ENCODE measurements at places on chromosomes 7 and 10.
A peak's percentile ranks its signal among the peaks of the same experiment; 100 is the strongest.

- DNase-seq: no peak
Measured at GRCh38 chr10:85047170-85047834, 718.9 kb downstream of the CCSER2 start.

- DNase-seq: no peak
Measured at GRCh38 chr10:69955211-69955805, 97.3 kb upstream of the MACROH2A2 start.

DNA sequence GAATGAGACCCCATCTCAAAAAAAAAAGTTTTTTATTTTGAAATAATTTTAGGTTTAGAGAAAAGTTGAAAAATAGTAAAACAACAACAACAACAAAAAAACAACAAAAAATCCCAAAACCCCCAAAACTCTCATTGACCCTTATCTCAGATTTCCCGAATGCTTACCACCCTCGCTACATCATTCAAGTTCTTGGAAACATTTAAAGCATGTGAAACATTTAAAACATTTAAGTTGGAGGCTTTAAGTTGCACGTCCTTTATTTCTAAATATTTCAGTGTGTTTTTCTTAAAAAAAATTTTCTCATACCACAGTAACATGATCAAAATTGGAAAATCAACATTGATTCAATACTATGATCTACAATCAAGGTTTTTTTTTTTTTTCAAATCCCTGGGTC lies 382 bp upstream of the ARMS2 start:
- DNase-seq: no peak

DNA sequence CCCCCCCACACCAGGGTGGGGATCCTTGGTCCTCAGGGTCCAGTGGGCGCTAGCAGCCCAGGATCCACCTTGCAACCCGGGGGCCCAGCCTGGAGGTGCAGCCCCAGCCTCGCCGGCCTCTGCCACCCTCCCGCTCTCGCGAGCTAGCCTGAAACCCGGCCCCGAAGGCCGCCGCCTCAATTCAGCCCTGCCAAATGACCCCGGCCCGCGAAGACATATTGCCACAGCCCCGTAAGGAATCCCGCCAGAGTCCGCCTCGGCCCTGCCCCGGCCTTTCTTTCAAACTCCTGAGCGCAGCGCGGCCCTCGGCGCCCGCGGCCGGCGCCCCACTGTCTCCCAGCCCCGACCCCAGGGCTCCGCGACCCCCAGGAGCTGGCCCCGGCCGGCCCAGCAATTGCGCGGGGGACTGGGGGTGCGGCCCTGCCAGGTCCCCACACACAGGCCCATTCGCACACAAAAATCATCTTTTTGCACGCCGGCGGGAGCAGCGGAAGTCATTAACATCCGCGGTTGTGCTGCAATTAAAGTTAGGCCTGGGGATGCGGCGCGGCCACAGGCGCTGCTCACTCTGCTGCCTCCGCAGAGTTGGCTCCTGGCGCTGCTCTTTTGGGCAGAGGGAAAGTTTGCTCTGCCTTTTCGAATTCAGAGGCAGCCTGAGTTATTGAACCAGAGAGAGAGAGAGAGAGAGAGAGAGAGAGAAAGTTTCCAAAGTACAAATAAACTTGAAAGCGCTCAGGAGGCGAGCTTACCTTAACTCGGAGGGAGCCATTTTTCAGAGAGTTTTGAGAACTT lies 4.0 kb downstream of the HOXA5 start:
- DNase-seq: no peak

- DNase-seq: no peak
Measured at GRCh38 chr7:101165958-101166647, 734 bp upstream of the VGF start.

DNA sequence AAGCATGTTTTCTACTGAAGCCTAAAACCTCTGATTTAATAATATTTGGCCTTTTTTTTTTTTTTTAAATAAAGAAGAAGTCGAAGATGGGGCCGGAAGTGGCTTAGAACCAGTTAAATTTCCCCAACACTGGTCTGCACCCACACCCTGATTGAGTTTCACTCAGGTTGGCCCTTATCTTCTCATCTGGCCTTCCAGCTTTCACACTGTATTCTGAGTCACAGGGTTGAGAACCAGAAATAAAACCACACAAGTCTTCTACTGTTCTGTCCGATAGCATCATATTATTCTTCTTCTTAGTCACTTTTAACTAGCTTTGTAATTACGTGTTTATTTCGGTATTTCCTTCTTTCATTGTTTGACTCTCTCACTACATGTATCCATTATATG lies 9.9 kb downstream of the ZNF365 start:
- DNase-seq: no peak

- DNase-seq: no peak
Measured at GRCh38 chr7:113730309-113730955, 188.4 kb downstream of the PPP1R3A start.

GRCh38 chr10:124521429-124521871 lies 59.8 kb downstream of the LHPP start:
- peak; percentile 80 for DNase-seq

- no peak for DNase-seq
Measured at GRCh38 chr10:14592026-14592425, 182.7 kb downstream of the FAM107B start.

GRCh38 chr10:90179696-90180407 lies 478.5 kb downstream of the KIF20B start:
- DNase-seq: no peak

- no peak for DNase-seq
Measured at GRCh38 chr7:22469371-22470143, 30.4 kb downstream of the STEAP1B start.

GRCh38 chr7:7434329-7434728 lies 101.3 kb downstream of the COL28A1 start:
- no peak for DNase-seq

GRCh38 chr10:35308809-35309208 lies 27.5 kb upstream of the CCNY start:
- DNase-seq: no peak

DNA sequence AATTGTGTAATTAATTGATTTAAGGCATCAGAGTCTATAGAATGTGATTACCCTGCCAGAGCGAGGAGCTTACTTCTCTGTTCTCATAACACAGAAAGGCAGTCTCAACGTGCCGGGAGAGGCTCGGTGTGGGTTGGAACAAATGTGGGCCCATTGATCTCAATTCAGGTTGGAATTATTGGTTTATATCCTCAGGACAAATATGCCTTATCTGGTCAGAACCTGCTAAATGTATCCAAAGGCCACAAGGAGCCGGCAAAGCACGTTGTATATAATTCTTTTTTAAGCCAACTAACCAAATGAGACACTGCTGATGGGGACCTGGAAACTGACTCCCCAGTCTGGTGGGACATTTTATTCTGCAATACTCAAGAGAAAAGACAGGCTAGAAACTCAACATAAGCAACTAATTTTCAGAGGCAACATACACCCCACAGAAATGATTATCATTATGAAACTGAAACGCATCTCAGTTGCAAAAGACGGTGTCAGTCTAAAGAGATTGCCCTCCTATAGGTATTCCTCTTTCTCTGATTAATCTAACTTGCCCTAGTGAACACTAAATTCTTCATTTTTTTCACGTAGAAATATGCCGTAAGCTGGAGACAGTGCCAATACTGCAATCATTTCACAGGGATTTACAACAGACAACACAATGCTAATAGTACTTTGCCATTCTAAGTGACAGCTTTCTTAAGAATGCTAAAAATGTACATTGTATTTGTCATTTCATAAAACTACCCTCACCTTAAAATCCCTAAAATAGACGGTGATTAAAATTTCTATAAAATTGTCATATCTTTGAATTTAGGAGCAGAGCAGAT lies 9.4 kb downstream of the EBF3 start:
- DNase-seq: no peak

DNA sequence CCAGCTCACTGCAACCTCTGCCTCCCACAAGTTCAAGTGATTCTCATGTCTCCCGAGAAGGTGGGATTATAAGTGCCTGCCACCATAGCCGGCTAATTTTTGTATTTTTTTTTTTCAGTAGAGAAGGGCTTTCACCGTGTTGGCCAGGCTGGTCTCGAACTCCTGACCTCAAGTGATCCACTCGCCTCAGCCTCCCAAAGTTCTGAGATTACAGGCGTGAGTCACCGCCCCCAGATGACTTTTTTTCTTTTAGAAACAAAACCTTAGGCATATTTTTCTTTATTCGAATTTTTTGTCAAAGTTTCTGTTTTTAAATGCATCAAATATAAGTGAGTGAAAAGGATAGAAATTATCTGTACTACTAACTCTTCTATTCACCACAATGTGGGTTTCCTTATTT lies 113.1 kb downstream of the LRRC4 start:
- no peak for DNase-seq

DNA sequence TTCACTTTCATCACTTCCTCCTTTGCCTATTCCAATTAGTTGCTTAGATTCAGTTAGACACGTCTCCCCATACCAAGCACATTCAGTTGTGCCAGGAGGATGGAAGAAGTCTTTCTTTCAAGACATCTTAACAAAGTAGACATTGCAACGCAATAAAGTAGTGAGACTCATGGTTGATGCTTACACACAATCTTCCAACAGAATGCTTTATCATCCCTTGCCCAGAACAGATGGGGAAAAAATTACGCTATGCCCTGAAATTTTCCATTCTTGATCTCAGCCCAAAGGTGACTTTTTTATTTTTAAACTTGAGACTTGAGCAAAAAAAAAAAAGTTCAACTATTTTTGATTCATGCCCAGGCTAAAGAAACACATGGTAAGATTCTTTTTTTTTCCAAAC lies 74.9 kb downstream of the KCNMA1 start:
- DNase-seq: no peak

Data from dorsolateral prefrontal cortex (tissue), 122 donors.